Mucosa of gallbladder (tissue), 1 donor: ENCODE measurements at places on chromosomes 16 and 17.

GRCh38 chr17:76948726-76949342, 80.6 kb downstream of the MGAT5B start:
- no peak for DNase-seq

DNA sequence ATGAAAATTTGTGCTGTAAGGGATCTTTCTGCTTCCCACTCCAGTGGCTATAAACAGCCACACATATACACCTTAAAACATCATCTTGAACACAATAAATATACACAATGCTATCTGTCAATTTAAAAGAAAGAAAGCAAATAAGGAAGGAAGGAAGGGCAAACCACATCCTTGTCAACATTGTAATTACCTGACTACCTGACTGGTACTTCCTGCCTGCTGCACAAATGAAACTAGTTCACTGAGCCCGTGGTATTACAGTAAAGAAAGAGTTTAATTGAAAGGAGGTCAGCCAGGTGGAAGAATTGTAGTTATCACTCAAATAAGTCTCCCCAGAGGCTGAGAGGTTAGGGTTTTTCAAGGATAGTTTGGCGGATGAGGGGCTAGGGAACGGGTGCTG, 344.4 kb upstream of the ASIC2 start:
- DNase-seq: no peak

DNA sequence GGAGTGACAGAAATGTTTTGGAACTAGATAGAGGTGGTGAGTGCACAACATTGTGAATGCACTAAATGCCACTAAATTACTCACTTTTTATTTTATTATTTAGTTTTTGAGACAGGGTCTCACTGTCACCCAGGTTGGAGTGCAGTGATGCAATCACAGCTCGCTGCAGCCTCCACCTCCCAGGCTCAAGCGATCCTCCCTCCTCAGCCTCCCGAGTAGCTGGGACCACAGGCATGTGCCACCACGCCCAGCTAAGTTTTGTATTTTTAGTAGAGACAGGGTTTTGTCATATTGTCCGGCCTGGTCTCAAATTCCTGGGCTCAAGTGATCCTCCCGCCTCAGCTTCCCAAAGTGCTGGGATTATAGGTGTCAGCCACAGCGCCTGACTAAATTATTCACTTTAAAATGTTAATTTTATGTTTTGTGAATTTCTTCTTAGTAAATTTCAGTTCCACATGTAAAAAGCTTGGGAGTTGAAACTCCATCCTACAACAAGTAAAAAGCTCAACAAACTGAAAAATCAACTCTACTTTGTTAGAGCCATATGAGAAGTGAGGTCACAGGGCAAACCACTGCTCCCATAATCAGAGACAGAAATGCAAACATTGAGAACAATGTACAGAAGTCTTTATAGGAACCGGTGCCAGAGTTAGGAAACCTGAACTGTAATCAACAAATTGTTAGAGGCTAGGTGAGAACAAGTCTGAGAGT, 13.8 kb upstream of the SLC5A10 start:
- DNase-seq: no peak

GRCh38 chr17:64406321-64407200, 15.9 kb upstream of the PECAM1 start:
- no peak for DNase-seq

- DNase-seq: no peak
These were observed 96.9 kb upstream of the ZNF750 start for GRCh38 chr17:82936768-82937171.

GRCh38 chr16:56257666-56258342, 66.5 kb downstream of the GNAO1 start:
- no peak for DNase-seq

GRCh38 chr16:58426966-58427365, 34.7 kb downstream of the GINS3 start:
- no peak for DNase-seq

GRCh38 chr16:72935896-72936295, 112.0 kb downstream of the ZFHX3 start:
- no peak for DNase-seq

DNA sequence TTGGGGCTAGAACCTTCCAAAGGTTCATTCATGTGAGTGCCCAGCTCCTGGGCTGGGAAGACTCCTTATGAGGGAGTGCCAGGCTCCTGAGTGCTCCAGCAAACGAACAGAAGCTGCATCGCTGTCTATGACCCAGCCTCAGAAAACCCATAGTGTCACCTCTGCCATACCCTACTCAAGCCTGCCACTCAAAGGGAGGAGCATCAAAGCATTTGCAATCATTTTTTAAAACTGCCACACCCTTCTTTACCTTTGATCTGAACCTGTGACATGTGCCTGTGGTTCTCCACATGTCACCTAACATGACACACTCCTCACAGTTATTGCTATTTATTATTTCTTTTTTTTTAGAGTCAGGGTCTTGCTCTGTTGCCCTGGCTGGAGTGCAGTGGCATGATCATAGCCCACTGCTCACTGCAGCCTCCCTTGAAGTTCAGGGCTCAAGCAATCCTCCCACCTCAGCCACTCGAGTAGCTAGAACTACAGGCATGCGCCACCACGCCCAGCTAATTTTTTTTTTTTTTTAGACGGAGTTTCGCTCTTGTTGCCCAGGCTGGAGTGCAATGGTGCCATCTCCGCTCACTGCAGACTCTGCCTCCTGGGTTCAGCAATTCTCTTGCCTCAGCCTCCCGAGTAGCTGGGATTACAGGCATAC, 7.3 kb upstream of the KDM8 start:
- DNase-seq: no peak
